ENCODE measurements at places on chromosomes 12 and 14. TPM values are rescaled to one million over a fixed set of nuclear protein-coding genes. Genes with fewer than 3 reads are reported as not detected.

Gene ORMDL2
- total RNA-seq: 56.3 TPM

Gene ASB2
- 93.9 TPM for total RNA-seq

Gene LHX5
- total RNA-seq: not detected

Gene OR6C2
- total RNA-seq: not detected

DNA sequence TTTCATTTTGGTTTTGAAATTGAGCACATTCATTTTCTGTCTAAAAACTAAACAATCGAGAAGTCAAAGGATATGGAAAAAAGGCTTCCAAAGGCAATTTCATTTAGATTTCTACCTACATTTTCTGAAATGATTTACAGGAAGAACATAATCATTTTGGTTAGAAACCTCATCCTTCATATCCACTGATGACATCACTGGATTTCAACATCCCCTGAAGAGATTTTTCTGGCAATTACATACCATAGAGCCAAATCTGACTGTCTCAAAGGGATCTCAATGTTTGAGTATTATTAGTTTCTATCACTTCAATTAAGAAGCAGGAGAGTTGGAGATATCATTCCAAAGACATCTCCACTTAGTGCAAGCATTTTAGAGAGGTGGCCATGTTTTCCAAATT, 137.8 kb downstream of the TTC7B start:
- no peaks in the 10 kb centered on the region for H3K27me3 ChIP-seq
- DNase-seq: no peak
- H3K27ac ChIP-seq: no peak overlapping the region
- H3K4me1 ChIP-seq: peaks cover 32% of the 10 kb centered on the region

- H3K36me3 ChIP-seq: no peaks in the 10 kb centered on the region
- H3K27ac ChIP-seq: no peak overlapping the region
- H3K4me3 ChIP-seq: no peak overlapping the region
- no peaks in the 10 kb centered on the region for H3K4me1 ChIP-seq
- H3K27me3 ChIP-seq: no peaks in the 10 kb centered on the region
These were observed 732.4 kb downstream of the AACS start for GRCh38 chr12:125797421-125798175.

- H3K27me3 ChIP-seq: no peaks in the 10 kb centered on the region
- no peak overlapping the region for H3K27ac ChIP-seq
- no peak for DNase-seq
- peak overlapping the region; percentile 93 for H3K4me3 ChIP-seq
- peaks cover 31% of the 10 kb centered on the region for H3K4me1 ChIP-seq
These were observed 1.5 kb downstream of the CAPRIN2 start for GRCh38 chr12:30753233-30753632.

DNA sequence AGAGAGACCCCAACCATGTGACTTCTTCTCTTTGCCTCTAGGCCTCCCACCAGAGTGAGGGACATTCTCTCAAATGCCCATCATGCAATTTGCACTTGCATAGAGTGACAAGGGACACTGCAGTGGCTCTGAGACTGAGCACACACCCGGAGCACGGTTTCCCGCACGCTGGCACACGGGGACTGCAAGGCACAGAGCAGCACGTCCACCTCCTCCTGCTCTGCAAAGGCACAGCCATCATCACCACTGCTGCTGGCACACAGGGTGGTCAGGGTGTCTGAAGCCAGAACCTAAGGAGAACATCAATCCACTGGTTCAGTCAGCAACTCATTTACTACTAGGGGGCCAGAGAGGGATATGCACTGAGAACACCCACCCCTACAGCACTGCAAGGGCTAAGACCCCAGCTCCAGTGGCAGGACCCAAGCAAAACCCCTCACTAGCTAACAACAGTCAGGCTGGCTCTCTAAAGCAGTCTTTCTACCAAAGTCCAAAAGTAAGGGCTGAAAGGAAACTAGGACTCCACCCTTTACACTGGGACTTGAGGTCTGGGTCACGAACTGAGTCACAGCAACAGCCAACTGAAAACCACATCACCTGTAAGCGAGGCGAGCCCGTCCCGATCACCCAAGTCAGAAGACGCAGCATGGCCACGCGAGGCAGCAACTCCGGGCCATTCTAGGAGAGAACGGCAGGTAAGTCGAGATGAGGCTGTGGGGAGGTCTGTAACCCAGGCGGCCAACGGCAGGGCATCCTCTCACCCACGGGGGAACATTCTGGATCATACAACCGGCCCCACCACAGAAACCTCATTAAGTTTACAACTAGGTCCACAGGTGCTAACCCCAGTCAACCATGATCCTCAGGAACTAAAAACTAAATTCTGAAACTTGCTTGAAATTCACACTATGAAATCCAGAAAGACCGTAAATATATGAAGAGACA, 37.9 kb downstream of the GCN1 start:
- peaks cover 19% of the 10 kb centered on the region for H3K4me1 ChIP-seq
- peak; percentile 50 for DNase-seq
- H3K36me3 ChIP-seq: peaks cover 72% of the 10 kb centered on the region

DNA sequence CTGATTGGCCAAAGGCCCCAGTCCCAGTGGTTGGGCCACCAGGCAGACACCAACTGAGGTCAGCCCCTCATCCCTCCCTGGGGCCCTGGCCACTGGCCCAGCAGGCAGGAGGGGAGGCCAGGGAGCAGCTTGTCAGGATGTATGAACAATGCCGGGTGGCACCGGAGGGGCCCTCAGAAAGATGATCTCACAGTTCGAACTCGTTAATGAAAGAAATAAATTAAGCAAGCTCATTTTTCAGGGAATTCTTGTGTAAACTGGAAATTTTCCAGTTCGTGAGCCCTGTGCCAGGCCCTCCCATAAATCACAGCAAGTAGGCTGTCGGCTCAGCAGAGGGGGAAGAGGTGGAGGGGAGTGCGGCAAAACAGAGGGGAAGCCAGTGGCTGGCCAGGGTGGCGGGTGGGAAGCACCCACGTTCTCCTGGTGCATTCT, 177.0 kb upstream of the VASH1 start:
- H3K27me3 ChIP-seq: no peaks in the 10 kb centered on the region
- H3K4me3 ChIP-seq: no peak overlapping the region
- no peak for DNase-seq
- H3K27ac ChIP-seq: no peak overlapping the region

- no peak for DNase-seq
- H3K36me3 ChIP-seq: no peaks in the 10 kb centered on the region
These were observed 57.5 kb upstream of the TMCC3 start for GRCh38 chr12:94707892-94708291.

GRCh38 chr14:93582516-93582915, 151.8 kb downstream of the UNC79 start:
- no peak for DNase-seq
- H3K27me3 ChIP-seq: peaks cover 2% of the 10 kb centered on the region
- H3K4me3 ChIP-seq: no peak overlapping the region
- H3K4me1 ChIP-seq: no peaks in the 10 kb centered on the region

GRCh38 chr12:97260786-97261185, 201.8 kb upstream of the RMST start:
- H3K4me3 ChIP-seq: no peak overlapping the region
- H3K27ac ChIP-seq: no peak overlapping the region
- no peaks in the 10 kb centered on the region for H3K4me1 ChIP-seq
- DNase-seq: no peak
- H3K27me3 ChIP-seq: no peaks in the 10 kb centered on the region
- H3K36me3 ChIP-seq: no peaks in the 10 kb centered on the region

DNA sequence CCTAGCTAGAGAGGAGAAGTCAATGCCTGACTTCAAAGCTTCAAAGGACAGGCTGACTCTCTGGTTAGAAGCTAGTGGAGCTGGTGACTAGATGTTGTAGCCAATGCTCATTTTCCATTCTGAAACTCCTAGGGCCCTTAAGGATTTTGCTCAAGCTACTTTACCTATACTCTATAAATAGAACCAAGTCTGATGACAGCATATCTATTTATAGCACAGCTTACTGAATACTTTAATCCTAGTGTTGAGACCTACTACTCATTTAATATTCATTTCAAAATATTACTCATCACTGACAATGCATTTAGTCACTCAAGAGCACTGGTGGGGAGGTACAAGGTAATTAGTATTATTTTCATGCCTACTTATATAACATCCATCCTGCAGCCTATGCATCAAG, 137.2 kb upstream of the PELI2 start:
- peaks cover 10% of the 10 kb centered on the region for H3K27me3 ChIP-seq
- H3K4me1 ChIP-seq: no peaks in the 10 kb centered on the region
- no peak for DNase-seq
- H3K27ac ChIP-seq: no peak overlapping the region
- no peak overlapping the region for H3K4me3 ChIP-seq

DNA sequence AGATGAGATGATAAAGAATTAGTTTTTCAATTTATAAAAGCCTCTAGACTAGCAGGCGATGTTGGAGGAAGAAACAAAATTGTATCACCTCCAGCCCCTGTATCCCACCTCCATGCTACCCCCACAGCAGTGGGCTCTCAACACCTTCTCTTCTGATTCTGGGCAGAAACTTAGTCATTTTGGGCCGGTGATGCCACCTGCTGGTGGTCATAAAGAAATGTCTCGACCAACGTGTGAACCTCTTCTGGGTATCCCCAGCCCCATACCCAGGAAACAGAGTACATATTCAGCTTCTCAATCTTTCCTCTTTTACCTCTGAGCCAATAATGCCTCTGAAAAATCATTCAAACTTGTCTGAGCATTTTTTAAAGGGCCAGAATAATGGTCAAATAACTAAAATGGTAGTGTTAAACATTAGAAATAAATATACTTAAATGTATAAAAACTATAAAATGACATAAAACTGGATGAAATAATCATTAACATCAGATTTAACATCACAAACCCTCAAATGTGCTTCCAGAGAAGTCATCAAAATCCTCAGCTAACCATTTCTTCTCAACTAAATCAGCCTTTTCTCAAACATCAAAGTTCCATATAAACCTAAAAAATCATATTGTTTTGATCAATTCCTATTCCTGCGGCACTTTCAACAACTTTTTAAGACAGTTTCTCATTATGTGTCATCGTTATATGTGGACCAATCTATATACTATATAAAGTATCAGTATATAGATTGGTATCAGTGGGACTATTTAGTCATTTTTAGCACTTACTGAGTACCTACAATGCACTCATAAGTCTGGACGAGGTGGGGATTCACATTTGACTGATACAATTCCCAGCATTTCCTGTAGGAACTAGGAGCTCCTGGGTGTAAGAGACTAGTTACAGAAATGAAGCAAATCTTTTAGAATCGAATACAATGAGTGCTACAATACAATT, 69.4 kb downstream of the ATXN2 start:
- peak; percentile 68 for DNase-seq
- peaks cover 13% of the 10 kb centered on the region for H3K36me3 ChIP-seq
- H3K4me3 ChIP-seq: no peak overlapping the region
- no peak overlapping the region for H3K27ac ChIP-seq

- no peak for DNase-seq
- H3K4me1 ChIP-seq: peaks cover 30% of the 10 kb centered on the region
- peak overlapping the region; percentile 92 for H3K4me3 ChIP-seq
- H3K27me3 ChIP-seq: no peaks in the 10 kb centered on the region
- H3K36me3 ChIP-seq: peaks cover 7% of the 10 kb centered on the region
These were observed 906 bp downstream of the LARP4 start for GRCh38 chr12:50401500-50402081.

DNA sequence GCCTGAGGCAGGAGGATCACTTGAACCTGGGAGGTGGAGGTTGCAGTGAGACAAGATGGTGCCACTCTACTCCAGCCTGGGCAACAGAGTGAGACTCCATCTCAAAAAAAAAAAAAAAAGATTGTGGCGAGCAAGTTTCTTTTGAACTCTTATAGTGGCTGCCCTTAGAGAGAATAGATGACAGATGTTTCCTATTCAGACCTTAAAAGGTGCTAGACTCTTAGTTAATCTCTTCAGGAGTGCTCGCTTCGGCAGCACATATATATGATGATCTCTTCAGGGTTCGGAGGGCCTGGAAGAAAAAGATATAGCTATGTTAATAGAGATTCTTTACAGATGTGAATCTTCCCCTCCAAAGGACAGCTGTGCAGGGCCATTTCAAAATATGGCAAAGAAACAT, 73.1 kb upstream of the AMN1 start:
- no peak for DNase-seq
- no peak overlapping the region for H3K27ac ChIP-seq
- peaks cover 31% of the 10 kb centered on the region for H3K4me1 ChIP-seq
- no peaks in the 10 kb centered on the region for H3K27me3 ChIP-seq
- peaks cover 7% of the 10 kb centered on the region for H3K36me3 ChIP-seq
- H3K4me3 ChIP-seq: no peak overlapping the region

- no peaks in the 10 kb centered on the region for H3K36me3 ChIP-seq
- H3K4me1 ChIP-seq: peaks cover 8% of the 10 kb centered on the region
- H3K27me3 ChIP-seq: peaks cover 36% of the 10 kb centered on the region
- no peak overlapping the region for H3K27ac ChIP-seq
- no peak for DNase-seq
These were observed 52.9 kb downstream of the LGMN start for GRCh38 chr14:92695562-92695961.

- peaks cover 17% of the 10 kb centered on the region for H3K27me3 ChIP-seq
- no peaks in the 10 kb centered on the region for H3K4me1 ChIP-seq
- no peaks in the 10 kb centered on the region for H3K36me3 ChIP-seq
- no peak overlapping the region for H3K27ac ChIP-seq
- DNase-seq: no peak
These were observed 13.6 kb downstream of the EML1 start for GRCh38 chr14:99806836-99807235.

DNA sequence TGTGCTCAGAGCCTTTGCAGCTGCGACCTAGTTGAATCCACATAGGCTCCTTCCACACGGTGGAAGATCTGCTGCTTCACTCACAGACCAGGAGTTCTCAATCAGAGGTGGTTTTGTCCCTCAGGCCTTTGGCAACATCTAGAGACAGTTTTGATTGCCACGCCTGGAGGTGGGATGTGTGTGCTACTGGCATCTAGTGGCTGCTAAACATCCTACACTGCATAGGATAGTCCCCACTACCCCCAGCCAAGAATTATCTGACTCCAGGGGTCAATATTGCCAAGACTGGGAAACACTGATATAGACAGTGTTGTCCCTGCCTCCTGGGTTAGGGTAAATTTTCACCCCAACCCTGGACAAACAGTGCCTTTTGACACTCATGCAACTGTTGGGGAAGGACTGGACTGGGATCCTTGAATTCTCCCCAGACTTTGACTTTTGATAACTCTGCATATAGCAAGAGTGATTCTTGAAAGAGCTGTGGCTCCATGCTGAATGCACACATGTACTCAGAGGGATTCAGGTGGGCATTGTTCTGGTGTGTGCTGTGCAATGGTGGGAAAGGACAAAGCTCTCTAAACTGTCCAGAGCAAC, 39.8 kb downstream of the BAZ2A start:
- H3K4me1 ChIP-seq: peaks cover 2% of the 10 kb centered on the region
- H3K27me3 ChIP-seq: no peaks in the 10 kb centered on the region
- DNase-seq: no peak
- H3K36me3 ChIP-seq: no peaks in the 10 kb centered on the region

DNA sequence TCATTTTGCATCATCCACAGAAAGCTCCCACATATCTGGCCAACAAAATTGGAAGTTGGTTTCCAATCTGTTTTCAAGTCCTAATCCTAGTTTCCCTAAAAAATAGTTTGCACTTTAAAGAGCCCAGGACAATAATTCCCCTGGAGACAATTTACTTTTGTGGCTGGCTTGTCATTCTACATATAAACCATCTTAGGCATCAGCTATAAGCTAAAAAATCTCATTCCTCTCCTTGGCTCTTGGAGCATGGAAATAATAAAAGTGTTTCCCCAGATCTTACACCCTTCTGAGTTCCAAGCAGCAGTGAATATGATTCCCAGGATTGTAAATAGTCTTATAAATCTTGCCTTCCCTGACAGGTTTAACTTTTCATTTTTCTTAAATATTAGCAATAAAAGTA, 89.1 kb upstream of the NUDT4 start:
- H3K36me3 ChIP-seq: no peaks in the 10 kb centered on the region
- no peak for DNase-seq
- H3K27me3 ChIP-seq: no peaks in the 10 kb centered on the region
- no peak overlapping the region for H3K27ac ChIP-seq

GRCh38 chr12:77540097-77540496, 290.6 kb upstream of the NAV3 start:
- H3K4me1 ChIP-seq: no peaks in the 10 kb centered on the region

GRCh38 chr12:52454411-52455201, 2.7 kb upstream of the KRT6B start:
- no peak overlapping the region for H3K4me3 ChIP-seq
- no peak overlapping the region for H3K27ac ChIP-seq
- peaks cover 23% of the 10 kb centered on the region for H3K27me3 ChIP-seq
- no peaks in the 10 kb centered on the region for H3K36me3 ChIP-seq
